ENCODE measurements at places on chromosomes 6 and 20. TPM values are rescaled to one million over a fixed set of nuclear protein-coding genes. Genes with fewer than 3 reads are reported as not detected.

The LINC00237 gene
- total RNA-seq = 0.89 TPM

The ABHD12 gene
- 64.0 TPM for total RNA-seq

The TRIM31 gene
- not detected for total RNA-seq

The CRIP3 gene
- total RNA-seq = 0.81 TPM

The NUP43 gene
- total RNA-seq = 35.9 TPM

The SLC17A3 gene
- total RNA-seq = not detected

DNA sequence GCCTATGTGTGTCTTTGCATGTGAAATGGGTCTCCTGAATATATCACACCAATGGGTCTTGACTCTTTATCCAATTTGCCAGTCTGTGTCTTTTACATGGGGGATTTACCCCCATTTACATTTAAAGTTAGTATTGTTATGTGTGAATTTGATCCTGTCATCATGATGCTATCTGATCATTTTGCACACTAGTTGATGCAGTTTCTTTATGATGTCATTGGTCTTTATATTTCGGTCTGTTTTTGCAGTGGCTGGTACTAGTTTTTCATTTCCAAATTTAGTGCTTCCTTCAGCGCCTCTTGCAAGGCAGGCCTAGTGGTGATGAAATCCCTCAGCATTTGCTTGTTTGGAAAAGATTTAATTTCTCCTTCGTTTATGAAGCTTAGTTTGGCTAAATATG, 555.2 kb upstream of the BTBD3 start:
- ATAC-seq = no peak

DNA sequence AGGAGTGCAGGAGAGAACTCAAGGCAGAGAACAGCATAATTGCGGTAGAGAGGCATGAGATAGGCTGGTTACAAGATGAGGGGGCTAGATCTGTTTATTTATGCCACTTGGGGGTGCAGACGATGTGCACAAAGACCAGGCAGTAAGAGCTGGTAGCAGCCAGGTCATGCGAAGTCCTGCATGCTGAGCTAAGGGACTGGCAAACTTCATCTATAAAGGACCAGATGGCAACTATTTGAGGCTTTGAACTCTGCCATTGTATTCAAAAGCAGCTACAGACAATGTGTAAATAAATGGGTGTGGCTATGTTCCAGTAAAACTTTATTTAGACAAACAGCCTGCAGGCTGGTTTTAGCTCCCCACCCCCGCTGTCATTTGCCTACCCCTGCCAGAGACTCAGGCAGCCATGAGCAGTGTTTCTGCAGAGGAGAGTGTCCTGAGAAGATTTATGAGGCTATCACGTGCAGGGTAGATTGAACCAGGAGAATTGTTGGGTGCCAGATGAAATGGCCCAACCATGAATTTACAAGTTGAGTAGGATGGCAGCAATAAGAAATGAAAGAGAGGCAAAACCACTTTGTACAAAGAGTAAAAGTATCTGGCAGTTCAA, 253.4 kb upstream of the MOCS1 start:
- peak; percentile 71 for ATAC-seq

- ATAC-seq = no peak
Observed at GRCh38 chr6:106799031-106799894, 169.9 kb downstream of the QRSL1 start.

GRCh38 chr6:166441325-166442078, 58.8 kb upstream of the MPC1 start:
- ATAC-seq = no peak

DNA sequence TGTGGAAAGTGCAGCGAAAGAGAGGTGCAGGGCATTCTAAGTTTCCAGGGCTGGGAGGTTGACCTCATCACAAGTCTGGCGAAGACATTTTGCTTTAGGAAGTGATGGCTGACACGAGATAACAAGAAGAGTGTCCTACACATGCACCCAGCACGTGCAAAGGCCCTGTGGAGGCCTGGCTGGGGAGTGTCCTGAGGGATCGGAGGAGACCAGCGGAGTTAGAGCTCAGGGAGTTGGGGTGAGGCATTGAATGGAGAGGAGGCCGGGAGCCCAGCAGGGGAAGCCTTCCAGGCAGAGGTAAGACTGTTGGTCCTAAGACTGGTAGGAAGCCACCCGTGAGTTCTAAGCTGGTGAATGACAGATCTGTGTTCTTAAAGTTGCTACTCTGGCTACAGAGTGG, 58.4 kb downstream of the PPP1R14C start:
- no peak for ATAC-seq

GRCh38 chr6:74574794-74575193, 631.1 kb downstream of the COL12A1 start:
- ATAC-seq = peak; percentile 43

DNA sequence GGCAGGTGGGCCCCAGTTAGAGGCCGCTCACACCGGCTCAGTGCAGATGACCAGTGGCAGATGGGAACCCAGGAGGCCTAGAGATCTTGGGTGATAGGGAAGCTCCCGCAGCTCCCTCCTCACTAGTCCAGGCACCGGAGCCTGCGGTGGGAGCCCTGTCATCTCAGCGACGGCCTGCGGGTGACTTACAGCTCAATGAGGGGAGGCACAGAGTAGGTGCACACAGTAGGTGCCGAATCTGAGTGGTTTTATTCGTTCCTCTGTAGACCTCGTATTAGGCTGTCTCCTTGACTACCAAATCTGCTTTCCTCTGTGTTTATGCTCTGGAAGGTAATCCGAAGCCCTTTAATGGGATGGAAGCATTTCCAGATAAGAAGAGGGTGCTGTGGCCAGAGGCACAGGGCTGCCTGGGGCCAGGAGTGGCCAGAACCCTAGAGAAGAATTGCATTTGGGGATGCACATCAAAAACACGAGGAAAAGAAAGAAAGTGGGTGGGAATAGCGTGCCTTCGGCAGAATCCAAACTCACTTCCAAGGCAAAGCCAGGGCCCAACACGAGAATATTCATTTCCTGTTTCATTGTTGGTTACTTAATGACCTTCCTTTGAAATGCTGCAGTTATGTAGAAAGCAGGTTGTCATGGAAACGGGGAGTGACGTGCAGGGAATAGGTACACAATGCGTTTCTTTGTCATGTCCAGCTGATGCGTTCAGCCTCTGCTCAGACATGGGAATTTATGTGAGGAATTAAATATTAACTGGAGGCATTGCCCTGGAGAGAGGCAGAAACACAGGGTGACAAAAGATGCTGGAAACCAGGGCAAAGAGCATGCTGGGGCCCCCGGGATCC, 24.7 kb downstream of the MYT1 start:
- ATAC-seq = peak; percentile 91
